Activated CD8-positive, alpha-beta T cell treated with anti-CD3 and anti-CD28 coated beads, Interleukin-2, amount 10 ng/mL, durations not matched to agents 7 days and 5 days (primary cell): ENCODE measurements at places on chromosomes 3 and 15. TPM values are rescaled to one million over a fixed set of nuclear protein-coding genes. Genes with fewer than 3 reads are reported as not detected.

GRCh38 chr3:99747915-99748314 lies 69.7 kb upstream of the CMSS1 start:
- no peak for DNase-seq

- peak; percentile 37 for DNase-seq
Measured at GRCh38 chr15:40272485-40273056, 10.3 kb downstream of the ANKRD63 start.

GRCh38 chr3:154931484-154931883 lies 148.6 kb upstream of the MME start:
- DNase-seq = no peak

GRCh38 chr3:57959423-57960173 lies 48.6 kb upstream of the FLNB start:
- DNase-seq = no peak

Gene GP9
- total RNA-seq = not detected

Gene TRPM1
- total RNA-seq = not detected

Gene CCDC33
- total RNA-seq = not detected

Gene PTPN9
- total RNA-seq = 48.7 TPM

Gene FAM162A
- total RNA-seq = 78.4 TPM

Gene CLEC3B
- total RNA-seq = 0.29 TPM
